ENCODE measurements at places on chromosomes 1 and 21.

GRCh38 chr21:18772404-18772803 is 368.8 kb upstream of the TMPRSS15 start:
- no peak for DNase-seq

DNA sequence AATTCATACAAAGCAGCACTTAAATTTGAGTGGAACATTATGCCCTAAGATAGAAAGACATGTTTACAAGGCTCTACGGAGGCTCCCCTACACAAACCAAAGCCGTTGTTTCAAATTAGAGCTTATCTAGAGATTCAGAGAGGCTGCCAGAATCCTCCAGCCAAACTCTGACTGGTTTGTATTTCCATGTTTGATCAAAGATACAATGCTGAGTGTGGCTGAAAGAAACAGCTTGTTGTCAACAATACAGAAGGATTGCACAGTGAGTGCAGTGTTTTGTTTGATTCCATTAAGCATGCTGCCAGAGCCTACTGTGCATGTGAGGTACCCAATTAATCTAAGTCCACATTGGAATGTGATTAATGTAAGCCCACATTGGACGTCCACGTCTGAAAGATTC is 402.7 kb downstream of the DISC1 start:
- DNase-seq: no peak

DNA sequence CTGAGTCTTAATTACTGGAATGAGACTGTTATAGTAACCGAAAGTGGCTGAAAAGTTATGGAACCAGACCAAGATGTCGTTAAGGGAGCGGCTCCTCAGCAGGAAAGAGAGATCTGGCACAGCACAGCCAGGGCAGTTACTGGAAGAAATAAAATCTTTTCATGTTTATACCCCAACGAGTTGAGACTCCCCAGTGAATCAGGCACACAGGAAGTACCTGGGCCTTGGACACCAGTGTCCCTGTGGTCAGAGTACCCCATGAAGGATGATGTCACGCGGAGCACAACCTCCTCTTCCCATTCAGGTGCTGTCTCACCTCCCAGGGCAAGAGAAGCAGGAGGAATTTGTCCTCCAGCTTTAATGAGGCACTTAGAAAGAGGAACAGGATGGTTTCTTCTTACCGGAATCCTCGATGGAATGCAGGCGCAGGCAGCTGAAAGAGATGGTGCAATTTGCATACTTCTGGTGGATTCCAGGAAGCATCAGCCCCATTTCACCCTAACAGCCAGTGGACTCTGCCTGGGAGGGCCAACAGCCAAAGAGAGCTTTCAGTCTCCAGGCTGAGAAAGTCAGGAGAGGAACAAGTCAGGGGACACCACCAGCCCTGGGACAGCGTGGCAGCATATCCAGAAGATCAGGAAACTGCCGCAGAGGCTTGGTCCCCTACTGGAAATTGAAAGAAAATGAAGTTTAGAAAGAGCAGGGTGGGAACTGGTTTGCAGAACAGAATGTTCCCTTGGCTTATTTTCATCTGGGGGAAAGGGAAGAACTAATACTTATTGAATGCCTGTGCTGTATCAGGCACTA is 35.9 kb upstream of the CTTNBP2NL start:
- DNase-seq: no peak

- no peak for DNase-seq
Measured at GRCh38 chr1:227603327-227603726, 40.0 kb downstream of the ZNF678 start.

DNA sequence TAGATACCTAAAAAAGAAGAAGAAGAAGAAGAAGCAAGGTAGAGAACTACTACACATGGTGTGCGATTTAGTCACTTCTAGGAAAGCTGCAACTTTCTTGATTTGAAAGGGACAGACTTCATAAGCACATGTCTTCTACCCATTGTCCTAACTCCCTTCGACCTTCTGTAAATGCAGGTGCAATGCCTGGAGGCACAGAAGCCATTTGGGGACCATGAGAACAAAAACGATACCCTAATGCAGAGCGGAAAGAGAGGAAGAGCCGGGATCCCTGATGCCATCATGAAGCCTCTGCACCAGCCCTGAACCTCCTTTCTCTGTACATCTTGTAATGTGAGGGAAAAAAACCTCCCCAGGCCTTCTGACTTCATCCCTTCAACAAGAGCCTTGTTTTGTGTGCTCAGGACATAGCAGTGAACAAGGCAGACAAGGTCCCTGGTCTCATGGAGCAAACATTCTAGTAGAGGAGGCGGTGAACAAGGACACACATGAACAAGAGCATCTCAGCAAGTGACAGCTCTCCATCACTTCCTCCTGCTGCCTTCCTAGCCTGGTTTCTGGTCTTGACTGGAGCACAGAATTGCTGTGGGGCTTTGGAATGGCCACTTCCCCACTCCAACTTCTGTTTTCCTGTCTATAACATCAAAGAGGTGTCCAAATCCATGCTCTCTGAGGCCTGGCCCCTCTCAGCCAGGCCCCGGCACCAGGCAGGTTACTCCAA is 5.5 kb upstream of the LAPTM5 start:
- DNase-seq: no peak

DNA sequence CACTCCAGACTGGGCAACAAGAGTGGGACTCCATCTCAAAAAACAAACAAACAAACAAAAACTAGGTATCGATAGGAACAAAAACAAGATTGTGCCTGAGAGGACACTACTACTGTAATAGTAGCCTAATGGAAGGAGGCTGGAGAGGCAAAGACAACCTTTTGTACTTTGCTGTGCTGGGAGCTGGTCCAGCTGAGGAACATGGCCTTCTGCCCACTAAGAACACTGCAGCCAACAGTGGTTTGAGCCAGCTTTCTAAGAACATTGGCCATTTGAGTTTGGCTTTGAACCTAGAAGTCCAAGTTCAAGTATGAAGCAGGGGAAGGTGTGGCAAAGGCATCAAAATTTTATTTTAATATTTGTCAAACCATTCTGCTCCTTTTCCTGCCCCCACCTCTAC is 22.7 kb upstream of the RGS8 start:
- DNase-seq: no peak

DNA sequence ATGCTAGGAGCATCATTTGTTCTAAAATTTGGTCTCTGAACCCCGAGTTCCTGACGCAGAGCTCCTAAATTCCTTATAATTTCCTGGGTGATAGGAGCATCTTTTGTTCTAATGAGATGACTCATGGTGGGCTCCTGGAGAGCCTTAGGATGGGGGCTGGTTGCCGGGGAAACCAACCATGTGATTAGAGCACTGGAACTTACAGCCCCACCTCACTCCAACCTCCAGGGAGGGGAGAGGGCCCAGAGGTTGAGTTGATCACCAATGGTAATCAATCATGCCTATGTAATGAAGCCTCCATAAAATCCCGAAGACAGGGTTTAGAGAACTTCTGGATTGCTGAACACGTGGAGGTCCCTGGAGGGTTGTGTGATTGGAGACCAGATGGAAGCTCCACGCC is 7.7 kb downstream of the SHISAL2A start:
- DNase-seq: no peak

DNA sequence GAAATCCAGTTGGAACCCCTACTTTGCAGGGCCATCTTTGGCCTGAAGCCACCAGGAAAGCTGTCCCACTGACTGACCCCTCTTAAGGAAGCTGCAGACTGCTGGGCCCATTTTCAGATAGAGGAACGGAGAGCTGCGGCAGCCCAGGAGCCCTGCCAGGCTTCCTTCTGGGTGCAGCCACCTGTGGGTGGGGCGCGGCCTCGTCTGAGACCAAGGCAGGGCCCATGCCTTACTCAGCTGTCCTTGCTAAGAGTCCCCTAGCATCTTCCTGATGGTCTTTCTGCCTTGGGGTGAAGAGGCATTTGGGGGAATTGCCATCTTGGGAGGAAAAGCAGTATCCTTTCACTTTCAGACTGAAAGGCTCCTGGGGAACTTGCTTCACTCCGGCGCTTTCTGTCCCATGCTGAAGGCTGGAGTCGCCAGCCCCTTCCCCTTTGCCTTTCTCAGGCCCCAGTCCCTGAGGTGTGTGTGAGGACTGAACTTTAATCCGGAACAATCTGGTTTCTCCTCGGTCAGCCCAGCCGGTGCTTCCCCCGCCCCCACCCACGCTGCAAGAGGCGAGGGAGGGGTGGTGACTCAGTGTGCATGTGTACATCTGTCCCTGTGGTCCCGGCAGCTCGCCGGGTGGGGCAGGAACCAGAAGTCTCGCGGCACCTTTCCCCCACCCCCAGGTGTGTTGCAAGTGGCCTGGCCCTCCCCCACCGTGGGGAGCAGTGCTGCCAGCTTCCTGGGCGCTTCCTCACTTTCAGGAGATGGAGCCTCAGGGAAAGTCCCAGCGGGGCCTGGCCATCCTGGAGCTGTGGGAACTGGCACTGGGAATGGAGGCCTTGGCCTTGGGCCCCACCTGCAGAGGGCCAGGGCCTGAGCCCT is 5.1 kb downstream of the ZC3H12A start:
- DNase-seq: no peak

GRCh38 chr1:53089478-53090226 is 27.6 kb downstream of the PODN start:
- DNase-seq: no peak

DNA sequence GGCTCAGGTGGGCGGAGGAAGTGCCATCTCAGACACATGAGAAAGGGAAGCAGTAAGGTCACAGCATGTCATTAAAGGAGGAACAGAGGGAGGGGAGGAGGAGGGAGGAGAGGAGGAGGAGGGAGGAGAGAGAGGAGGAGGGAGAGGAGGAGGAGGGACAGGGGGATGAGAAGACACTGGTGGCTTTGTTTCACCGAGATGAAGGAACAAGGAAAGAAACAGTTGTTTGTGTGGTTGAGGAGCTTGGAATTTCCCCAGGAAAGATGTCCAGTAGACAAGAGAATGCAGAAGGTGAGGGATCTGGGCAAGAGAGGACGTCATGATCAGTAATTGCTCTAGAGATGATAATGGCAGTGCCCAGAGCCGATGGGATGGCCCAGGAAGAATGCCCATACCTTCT is 97.7 kb downstream of the AJAP1 start:
- DNase-seq: no peak

- no peak for DNase-seq
Measured at GRCh38 chr1:212368073-212368484, 46.6 kb downstream of the PACC1 start.

GRCh38 chr1:94191216-94191615 is 46.2 kb downstream of the ARHGAP29 start:
- DNase-seq: no peak

GRCh38 chr1:185406006-185406690 is 89.1 kb upstream of the IVNS1ABP start:
- DNase-seq: no peak

GRCh38 chr1:233253231-233253831 is 42.2 kb downstream of the PCNX2 start:
- DNase-seq: no peak

- no peak for DNase-seq
Measured at GRCh38 chr1:212774584-212774983, 17.0 kb downstream of the NSL1 start.

- no peak for DNase-seq
Measured at GRCh38 chr1:46622344-46622743, 5.7 kb upstream of the MOB3C start.

- no peak for DNase-seq
Measured at GRCh38 chr1:54276617-54277450, 76.9 kb downstream of the MRPL37 start.

GRCh38 chr1:54111624-54112023 is 41.2 kb downstream of the CDCP2 start:
- no peak for DNase-seq

DNA sequence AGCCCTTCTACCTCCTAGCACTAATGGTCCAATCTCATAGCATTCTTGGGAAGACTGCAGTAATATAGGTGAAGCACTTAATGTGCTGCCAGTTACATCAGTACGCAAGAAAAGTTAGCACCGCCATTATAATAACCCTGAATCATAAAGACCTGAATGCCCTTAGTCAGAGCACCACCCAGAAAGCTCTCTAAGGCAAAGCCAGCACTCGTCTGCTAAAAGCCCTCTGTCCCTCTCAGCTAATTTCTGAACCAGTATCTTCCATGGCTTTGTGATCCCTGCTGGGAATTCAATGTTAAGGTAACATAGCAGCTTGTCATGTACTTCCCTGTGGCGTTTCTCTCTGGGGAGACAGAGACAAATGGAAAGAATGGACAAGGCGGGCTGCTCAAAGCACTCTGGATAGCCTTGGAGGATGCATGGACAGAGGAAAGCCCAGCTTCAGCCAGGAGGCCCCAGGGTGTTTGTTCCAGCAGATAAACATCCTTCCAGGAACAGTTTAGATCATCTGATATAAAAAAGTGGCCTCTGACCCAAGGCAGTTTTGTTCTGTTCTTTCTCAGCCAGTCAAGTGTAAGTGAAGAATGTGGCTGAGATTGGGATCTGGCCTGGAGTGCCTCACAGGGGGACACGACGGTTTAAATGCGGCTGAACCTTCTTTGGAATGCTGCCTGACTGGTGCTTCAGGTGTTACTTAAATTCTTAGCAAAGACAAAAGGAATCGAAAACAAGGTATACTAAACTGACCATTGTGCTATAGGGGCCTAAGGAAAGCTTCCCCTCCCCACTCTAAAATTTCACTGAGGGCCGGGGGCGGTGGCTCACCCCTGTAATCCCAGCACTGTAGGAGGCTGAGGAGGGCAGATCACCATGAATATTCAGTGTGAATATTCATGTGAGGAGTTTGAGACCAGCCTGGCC is 58.1 kb upstream of the VTCN1 start:
- no peak for DNase-seq

DNA sequence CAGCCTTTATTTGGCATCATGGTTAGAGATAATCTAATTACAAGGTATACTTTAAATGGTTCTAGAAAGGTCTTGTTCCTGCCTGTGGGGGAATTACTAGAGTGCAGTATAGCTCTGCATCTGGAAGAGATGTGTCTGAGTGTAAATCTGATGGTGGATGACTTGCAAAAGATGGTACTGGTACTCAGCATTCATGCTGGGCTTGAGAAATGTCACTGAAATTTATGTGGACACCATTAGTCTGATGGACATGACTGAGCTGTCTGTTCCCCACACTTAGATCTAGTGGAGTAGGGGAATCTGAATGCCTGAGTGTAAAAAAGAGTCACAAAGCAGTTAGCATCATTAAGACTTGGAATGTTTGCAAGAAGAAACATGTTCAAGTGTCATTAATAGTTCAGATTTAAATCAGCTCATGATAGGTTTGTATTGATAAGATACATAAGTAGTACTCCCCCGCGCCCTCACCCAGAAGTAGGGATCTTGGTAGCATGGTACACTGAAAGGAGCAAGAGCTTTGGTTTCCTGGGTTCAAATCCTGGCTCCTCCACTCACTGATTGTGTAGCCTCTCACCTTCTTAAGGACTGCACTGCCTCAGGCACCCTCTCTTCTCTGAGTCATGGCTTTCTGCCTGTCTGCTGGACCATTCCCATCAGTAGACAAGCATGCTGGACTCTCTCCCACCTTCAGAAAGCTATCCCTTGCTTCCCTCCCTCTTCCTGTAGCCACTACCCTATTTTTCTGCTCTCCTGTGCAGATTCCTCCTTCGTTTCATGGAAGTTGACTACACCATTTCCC is 292.9 kb downstream of the NFIA start:
- DNase-seq: no peak

DNA sequence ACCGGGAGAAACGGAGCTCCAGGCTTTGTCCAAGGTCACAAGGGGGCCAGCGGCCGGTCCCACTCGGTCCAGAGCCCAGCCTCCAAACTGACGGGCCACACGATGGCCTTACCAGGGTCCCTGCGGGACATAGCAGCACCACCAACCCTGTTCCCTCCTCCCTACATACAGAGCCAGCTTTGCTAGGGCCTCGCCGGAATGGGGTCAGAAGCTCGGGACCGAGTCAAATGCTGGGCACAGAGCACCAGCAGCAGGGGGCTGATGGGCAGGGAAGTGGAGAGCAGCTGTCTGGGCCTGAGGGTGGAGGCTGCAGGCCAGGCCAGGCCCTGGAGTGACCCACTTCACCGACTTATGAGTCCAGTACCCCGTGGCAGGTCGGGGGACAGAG is 14.9 kb upstream of the TTC39A start:
- no peak for DNase-seq

- no peak for DNase-seq
Measured at GRCh38 chr1:240198376-240198775, 106.7 kb downstream of the FMN2 start.
